MG63 (cell line): ENCODE measurements at places on chromosomes 5 and 9.

- DNase-seq, result no peak
Observed at GRCh38 chr9:125654121-125654520, 52.9 kb downstream of the MAPKAP1 start.

DNA sequence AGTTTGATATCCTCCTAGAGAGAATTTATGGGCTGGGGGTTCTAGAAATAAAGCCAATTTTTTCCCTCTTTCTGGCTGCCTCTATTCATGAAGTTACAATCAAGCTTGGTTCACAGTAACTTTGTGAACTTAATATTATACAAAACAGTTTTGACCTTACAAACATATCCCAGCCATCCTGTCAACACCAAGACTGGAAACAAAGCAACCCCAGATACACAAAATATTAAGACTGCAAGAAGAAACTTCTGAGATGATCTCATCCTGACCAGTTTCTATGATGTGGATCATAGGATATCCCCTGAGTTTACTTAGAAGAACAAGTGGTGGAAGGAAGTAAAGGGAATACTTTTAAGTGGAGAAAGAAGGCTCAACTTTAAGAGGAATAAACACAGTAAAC is 28.3 kb upstream of the CER1 start:
- DNase-seq, result no peak

GRCh38 chr9:108606401-108606800 is 249.4 kb downstream of the ACTL7B start:
- DNase-seq, result peak; percentile 83

DNA sequence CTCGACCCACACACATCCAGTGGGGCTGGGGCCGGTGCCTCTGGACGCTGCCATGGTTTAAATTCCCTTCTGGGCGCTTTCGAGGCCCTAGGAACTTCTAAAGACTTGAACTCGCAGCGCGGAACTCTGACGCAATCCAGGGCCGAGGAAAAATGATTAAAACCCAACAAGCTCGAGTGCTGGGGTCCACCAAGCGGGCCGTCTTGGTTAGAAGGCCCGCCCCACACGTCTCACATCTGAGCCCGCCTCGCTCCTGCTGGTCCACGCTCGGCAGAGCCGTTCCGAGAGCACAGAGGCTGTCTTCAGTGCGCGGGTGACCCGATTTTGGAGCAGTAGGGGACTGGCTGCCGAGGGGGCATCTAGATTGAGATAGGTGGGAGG is 1.5 kb downstream of the CRHBP start:
- no peak for DNase-seq

GRCh38 chr5:135232958-135233357 is 166.1 kb downstream of the MACROH2A1 start:
- DNase-seq, result peak; percentile 100

DNA sequence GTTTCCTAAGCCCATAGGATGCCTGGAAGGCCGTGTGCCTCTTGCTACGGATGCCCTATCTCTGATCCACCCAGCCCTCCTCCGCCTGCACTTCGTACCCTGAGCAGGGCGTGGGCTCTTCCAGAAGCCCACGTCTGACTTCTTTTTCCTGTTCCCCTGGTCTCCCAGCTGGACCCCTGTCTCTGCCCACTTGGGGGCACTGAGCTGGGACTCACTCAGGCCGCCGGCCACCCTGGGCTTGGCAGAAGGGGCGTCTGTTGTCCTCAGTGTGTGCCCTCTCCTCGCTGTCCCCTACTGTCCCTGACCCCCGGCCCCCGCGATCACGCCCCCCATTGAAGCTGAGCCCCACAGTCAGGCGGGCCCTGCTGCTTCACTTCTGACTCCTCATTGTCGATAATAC is 22.0 kb upstream of the RXRA start:
- no peak for DNase-seq

- no peak for DNase-seq
Observed at GRCh38 chr5:124962111-124962510, 215.7 kb upstream of the ZNF608 start.

DNA sequence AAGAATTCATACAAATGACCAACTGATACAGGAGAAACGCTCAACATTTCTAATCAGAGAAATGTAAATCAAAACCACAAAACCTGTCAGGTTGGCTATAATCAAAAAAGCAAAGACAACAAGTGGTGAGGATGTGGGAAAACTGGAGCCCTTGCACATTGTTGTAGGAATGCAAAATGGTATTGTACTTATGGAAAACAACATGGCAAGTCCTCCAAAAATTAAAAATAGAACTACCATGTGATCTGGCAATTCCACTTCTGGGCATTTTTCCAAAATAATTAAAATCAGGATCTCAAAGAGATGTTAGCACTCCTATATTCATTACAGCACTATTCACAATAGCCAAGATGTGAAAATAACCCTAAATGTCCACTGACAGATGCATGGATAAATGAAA is 76.1 kb downstream of the FNIP1 start:
- DNase-seq, result no peak
